MM.1S (cell line): ENCODE measurements at places on chromosomes 7 and 10.

DNA sequence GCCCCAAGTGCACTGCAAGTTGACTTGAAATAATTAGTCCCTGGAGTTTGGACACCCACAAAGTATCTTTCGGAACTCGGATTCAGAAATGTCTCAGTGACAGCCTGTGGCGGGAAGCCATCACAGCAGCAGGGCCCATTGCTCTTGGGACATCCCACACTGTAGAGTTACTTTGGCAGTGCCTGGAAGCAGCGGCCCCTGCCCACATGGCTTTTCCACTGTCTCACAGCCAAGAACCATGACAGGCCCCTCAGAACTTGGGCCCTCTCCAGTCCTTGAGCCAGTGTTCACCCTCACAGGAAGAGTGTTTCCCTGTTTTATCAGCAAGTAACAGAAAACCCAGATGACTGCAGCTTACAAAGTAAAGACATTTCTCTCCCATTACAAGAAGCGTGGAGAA lies 477.0 kb upstream of the GALNT17 start:
- no peak for DNase-seq

DNA sequence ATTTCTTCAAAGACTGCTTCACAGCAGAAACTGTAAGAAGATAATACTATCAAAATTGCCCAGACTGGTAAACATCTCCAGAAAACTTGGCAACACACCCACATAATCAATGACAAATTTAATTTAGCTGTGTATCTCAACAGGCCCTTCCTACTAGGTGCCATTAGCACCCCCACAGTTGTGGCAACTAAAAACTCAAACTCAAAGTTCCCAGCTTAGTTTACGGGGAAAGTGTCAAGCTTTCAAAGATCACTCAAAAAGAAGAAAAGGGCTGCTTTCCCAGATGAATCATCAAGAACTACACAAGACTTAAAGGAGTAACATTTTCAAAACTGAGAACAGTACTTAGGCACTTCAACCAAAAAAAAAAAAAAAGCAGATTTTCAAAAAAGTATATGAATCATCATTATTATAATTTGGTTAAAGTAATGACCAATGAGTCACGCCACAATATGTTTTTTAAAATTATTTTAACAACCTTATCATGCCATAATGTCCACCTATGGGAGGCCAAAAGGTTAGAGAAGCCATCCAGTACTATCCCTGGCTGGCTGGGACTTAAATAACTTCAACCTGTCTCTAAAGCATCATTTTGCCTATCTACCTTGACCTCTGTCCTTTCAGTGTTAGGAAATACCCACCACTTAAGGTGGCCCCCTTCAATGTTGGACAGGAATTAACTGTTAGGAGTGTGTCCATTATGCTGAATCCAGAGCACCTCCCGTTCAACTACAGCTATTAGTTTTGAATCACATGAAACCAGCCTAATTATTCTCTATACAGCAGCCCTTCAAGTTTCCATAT lies 90.8 kb downstream of the ZFAND4 start:
- DNase-seq = no peak

GRCh38 chr10:124477614-124478363 lies 16.2 kb downstream of the LHPP start:
- no peak for DNase-seq

DNA sequence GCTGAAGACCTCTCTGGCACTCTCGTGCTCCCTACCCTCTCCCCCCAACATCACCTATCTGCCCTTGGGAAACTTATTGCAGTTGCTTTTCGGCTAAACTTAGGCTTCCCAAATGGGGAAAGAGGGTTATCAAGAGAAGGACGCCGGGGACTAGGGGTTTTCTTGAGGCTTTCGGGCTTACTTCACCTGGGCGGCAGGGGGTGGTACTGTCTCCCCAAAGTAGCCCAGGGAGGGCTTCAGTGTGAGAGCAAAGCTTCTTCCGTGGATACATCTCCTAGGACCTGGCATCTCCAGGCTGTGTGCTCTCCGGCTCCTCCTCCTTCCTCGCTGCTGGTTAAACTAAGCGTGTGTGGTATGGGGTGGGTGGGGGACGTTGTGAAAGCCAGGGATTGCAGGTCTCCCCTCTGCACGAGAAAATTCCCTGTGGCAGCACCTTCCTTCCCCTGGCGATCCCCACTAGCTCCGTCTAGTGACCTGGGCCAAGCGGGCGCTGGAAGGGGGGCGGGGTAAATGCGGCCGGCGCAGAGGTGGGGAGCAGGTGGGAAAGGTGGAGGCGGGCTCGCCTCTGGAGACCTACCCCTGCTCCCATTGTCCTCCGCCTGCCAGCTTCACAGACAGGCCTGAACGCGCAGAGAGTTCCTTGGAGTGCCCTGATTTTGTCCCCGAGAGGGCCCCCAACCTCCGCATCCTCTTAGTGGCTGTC lies 1.1 kb downstream of the PLXDC2 start:
- DNase-seq = peak; percentile 24

DNA sequence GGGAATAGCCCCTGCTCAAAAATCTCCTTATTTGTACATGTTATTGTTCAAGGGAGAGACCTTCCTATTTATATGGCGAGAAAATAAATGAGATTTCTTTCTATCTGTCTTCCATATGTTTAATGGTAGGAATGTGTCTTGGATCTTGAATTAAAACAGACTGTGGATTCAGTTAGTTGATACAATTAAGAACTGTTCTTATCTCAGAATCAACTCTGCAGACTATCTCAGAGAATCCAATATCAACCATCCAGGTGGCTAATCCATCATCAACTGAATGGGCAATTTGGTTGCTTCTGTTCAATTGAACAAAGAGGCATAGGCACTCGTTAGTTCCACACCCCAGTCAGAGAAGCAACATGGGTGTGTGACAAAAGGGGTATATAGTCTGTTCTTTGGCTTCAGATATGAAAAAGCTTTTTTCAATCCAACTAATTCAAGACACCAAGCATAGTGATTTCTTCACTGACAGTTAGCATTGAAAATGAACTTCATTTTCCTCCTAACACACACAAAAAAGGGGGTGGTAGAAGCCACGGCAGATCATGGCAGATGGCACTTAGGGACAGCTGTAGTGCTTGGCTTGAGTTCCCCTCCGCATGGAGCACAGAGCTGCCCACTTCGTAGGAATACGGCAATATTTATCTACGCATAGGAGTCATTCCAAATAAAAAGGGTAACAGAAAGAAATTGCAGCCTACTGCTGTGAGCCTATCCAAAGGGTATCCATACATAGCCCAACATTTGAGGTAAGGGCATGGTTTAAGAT lies 135.9 kb downstream of the KIAA1217 start:
- no peak for DNase-seq

GRCh38 chr10:58723966-58724365 lies 211.3 kb downstream of the BICC1 start:
- DNase-seq = no peak

DNA sequence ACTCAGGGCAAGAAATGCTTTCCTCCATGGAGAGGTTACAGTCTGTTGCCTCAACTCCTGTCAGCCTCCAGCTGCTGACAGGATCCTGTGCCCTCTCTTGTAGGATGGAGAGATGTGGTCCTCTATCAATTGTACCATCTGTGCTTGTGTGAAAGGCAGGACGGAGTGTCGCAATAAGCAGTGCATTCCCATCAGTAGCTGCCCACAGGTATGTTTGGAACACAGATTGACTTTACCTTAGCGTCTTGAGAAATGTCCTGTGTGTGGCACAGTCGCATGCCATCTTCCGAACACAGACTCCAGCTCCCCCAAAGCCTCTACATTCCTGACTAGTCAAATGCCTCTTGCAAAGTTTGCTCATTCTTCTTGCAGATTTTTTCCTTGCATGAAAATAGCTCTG lies 152.6 kb downstream of the BMPER start:
- DNase-seq = no peak

- no peak for DNase-seq
Measured at GRCh38 chr10:119023553-119023868, 6.0 kb upstream of the NANOS1 start.

DNA sequence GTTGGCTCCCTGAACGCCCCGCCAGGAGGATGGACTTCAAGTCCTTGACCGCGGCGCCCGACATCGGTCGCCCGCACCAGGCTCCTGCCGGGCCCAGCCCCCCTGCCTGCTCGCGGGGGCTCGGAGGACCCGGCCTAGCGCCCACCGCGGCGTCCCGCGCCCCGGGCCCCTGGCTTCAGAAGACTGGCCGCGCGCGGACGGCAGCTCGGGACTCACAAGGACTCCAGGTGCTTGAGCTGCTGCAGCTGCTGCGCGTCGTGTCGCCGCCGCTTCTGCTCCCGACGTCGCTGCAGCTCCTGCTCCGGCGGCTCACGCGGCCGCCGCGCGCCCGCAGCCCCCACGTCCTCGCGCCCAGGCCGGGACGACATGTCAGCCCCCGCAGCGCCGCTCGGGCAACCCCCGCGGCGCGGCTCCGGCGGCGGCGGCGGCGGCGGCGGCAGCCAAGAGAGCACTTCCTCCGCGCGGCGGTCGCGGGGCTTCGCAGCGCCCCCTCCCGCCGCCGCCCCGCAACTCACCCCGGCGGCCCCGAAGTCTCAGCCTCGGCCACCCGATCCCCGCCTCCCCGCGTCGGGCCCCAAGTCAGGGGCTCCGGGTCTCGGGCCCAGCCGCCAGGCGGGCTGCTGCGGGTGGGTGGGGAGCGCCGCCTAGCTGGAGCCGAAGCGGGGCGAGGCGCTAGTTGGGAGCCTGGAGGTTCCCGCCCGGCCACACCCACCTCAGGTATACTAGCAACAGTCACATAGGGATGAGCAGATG lies at the start of gene RP9:
Gene RP9 (minus strand): TSS at position 400 of the 753 bp plus-strand sequence. CDS start 32 bp downstream, at position 368.
- DNase-seq = peak; percentile 77

- DNase-seq = peak; percentile 79
Measured at GRCh38 chr10:60731134-60731885, 47.0 kb upstream of the CDK1 start.

- DNase-seq = no peak
Measured at GRCh38 chr10:80856186-80856585, 318.5 kb downstream of the SH2D4B start.

- DNase-seq = peak; percentile 24
Measured at GRCh38 chr10:74213571-74214162, 62.6 kb downstream of the ADK start.
